Renal cortex interstitium (tissue), 15 donors: ENCODE measurements at places on chromosomes 16 and 17.
A peak's percentile ranks its signal among the peaks of the same experiment; 100 is the strongest.

DNA sequence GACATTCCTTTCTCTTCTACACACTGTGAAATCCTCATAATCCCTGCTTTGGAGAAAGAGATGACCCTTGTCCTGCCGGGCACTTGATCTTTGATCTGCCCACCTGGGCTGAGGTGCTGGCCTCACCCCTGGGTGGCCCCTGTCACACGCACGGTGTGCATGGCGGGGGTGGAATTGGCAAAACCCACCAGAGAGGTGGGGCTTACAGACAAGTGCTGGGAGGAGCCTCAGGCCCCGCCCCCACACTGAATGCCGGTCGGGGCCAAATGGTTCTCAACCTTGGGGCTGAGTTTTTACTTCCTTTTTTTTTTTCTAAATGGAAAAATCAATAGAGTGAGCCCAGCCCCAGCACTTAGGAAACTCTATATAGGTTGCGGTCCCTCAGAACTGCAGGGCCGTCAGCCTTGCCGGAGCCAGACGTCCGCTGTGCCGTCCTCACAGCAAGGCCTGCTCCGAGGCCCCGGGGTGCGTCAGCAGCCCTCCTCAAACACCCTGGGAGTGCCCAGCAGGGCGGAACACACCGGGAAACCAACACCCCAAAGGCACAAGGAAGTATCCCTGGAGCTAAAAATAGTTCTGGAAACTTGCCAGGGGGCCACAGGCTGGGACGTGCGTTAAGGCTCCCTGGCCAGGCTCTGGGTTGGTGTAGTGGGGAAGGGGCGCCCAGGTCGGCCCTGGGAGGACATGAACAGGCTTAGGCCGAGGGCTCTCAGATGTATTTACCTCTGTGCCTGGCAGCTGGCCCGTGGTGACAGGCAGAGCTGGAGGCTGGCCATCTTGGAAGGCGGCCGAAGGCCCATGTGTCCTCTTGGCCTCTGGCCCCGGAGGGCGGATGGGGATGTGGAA, 11.0 kb downstream of the GPRC5C start:
- no peak for DNase-seq

DNA sequence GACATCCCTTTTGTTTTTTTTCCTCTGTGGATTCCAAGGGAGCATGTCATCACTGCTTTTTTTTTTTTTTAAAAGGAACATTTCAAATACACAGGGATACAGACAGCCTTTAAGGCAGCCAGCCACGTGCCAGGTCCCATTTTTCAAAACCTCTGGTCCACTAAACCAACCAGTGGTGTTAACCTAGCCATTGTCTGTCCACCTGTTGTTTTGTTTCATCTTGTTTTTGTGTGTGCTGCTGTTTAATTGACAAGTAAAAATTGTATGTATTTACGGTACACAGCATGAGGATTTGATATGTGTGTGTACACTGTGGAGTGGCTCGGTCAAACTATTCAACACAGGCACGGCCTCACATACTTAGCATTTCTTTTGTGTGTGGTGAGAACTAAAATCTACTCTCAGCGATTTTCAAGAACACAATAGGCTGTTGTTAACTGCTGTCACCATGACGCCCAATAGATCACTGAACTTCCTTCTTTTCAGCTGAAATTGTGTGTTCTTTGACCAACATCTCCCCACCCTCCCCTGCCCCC, 19.2 kb downstream of the TMEM114 start:
- no peak for DNase-seq

- no peak for DNase-seq
These were observed 36.6 kb downstream of the TNRC6A start for GRCh38 chr16:24766057-24766456.

- DNase-seq = no peak
These were observed 139.3 kb downstream of the ANKFN1 start for GRCh38 chr17:56292578-56292977.

- peak; percentile 15 for DNase-seq
These were observed 95.7 kb upstream of the AKTIP start for GRCh38 chr16:53598511-53599275.

GRCh38 chr16:21989133-21989532, 11.8 kb downstream of the PDZD9 start:
- no peak for DNase-seq

DNA sequence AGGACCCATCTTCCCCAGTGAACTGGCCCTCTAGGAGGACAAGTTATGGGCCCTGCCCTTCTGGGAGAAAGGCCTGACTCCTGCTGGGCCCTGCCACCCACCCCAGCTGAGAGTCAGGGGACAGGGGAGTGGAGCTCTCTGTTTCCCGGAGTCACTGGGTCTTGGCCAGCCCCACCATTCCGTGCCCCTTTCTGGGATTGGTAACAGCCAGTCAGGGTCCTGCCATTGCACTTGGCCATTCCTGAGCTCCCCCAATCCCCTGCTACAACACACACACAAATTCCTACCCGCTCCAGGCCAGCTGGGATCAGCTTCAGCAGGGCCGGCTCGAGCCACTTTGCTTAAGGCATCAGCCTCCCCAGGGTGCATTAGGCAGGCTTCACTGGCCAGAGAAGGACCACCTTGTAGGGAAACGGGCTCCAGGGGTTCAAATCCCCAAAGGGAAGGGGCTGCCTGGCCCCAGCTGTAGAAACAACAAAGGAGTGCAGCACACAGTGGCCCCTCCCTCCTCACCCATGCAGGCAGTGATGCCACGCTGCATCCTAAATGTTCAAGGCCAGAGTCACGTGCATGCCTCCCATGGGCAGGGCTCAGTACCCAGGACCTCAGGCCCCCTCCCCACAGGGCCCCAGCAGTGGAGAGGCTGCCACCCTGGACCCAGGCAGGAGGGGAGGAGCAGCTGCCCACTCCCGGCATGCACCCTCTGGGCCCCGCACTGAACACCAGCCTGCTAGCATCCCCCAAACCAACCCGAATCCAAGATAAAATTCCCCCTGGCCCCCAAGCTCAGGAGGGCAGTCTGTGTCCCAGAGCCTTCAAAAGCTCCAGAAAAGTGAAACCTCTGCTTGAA, 37.7 kb downstream of the C16orf78 start:
- DNase-seq = no peak

GRCh38 chr17:80245566-80246265, 14.9 kb upstream of the RNF213 start:
- DNase-seq = no peak

DNA sequence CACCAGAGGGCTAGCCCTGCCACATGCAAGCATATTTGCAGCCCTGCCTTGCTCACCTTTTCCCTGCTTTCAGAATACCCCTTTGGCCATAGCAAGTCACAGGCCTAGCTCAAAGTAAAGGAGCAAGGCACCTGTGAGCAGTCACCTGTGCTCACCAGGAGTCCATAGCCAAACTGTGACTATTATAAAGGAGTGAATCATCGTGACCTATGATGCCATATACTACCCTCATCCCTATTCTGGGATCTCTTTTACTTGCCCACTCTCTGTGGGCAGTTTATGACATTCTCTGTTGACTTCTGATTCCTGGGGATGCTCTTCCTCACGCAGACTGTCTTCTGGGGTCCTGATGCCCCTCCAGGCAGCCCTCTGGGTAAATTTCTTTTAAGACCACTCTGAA, 200.5 kb upstream of the NLRP1 start:
- no peak for DNase-seq

DNA sequence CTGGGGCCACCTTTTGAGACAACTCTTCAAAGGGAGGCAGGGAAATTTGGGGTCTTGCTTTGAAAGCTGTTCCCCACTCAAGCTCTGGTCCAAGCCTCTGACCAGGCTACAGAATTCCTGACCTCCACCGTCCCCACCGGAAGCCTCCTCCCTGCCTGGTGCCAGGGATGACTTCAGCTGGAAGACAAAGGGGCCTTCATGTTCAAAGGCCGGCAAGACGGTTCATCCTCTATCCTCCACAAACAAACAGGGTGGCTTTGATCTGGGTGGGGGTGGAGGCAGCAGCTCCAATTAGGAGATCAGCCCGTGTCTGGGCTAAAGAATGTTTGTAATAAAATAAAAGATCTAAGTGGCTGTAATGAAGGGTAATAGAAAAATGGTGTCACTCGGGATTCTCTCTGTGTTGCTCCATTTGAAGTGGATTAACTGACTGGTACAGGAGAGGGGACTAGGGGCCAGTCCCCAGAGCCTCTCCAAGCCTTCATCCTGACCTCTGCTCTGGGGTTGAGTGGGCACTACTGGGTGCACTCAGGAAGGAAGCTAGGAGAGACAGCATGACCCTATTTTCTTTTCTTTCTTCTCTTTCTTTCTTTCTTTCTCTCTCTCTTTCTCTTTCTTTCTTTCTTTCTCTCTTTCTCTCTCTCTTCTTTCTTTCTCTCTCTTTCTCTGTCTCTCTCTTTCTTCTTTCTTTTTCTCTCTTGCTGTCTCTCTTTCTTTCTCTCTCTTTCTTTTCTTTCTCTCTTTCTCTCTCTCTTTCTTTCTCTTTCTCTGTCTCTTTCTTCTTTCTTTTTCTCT, 27.5 kb upstream of the NKD1 start:
- no peak for DNase-seq

DNA sequence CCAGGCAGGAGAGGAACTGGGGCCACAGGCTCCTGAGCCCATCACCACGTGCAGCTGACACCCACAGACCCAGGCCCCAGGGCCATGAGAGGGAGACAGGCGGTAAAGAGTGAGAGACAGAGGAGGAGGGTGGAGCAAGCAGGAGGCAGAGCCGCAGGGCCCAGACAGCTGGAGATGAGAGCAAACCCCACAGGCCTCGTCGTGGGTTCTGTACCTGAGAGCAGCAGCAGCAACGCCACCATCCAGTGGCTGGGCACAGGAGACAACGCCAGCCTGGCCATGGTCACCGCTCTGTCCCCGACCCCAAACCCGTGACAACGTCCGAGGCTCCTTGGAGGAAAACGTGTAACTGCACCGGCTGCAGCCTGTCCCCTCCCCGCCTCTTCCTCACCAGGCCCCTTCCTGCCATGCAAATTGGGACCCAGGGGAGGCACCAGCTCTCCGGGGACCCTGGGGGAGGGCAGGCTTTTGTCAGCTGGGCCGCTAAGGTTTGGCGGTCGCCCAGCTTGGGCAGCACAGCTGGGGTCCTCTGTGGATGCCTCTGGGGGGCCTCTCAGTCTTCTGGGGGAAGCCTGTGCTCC, at the start of gene CD79B:
CD79B (minus strand) TSS at position 351 of the 581 bp plus-strand sequence; CDS start at position 281, 70 bp downstream.
- no peak for DNase-seq

- DNase-seq = peak; percentile 27
These were observed 1.6 kb downstream of the MPO start for GRCh38 chr17:58279016-58279711.

GRCh38 chr16:88943131-88943664, 33.8 kb downstream of the CBFA2T3 start:
- no peak for DNase-seq

DNA sequence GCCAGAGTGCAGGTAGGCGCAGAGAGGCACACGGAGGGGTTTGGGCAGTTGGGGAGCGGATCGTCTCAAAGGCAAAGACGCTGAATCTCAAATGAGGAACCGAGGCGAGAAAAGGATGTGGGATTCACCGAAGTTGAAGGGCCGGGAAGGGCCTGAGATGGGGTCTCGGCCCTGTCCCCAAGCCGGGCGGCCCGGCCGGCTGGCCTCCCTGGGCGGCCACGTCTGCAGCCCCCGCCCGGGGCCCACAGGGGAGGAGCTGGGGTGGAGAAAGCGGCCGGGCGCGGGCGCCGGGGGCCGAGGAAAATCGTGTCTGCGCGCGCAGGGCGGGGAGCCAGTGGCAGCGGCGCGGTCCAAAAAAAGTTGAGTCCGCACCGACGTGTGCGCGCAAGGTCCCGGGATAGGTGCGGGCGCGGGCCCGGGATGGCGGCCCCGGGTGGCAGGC, 458 bp downstream of the SLC12A4 start:
- no peak for DNase-seq

DNA sequence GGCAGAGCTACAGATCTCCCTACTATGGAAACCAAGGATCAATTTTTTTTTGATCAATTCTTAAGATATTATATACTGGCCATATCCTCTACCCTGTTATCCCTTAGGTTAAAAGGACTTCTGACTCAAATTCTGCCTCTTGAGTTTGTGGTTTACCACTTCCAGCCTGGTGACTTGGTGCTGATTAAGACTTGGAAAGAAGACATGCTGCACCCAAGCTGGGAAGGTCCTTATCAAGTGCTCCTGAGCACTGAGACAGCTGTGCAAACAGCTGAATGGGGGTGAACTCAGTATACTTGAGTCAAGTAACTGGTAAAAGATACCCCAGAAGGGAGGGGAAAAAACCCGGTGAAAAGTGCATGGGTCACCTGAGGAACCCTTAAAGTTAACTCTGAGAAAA, 20.5 kb upstream of the SPACA3 start:
- no peak for DNase-seq

GRCh38 chr17:60602871-60603270, 2.9 kb downstream of the PPM1D start:
- no peak for DNase-seq

GRCh38 chr17:72872396-72872795, 220.1 kb downstream of the SLC39A11 start:
- DNase-seq = no peak
